Left lobe of liver (tissue), 2 donors: ENCODE measurements at places on chromosomes 2 and 18. TPM values are rescaled to one million over a fixed set of nuclear protein-coding genes. Genes with fewer than 3 reads are reported as not detected.

RAB6D gene
- total RNA-seq = not detected

GRCh38 chr2:222318712-222319585 is 20.2 kb upstream of the PAX3 start:
- no peak for DNase-seq

DNA sequence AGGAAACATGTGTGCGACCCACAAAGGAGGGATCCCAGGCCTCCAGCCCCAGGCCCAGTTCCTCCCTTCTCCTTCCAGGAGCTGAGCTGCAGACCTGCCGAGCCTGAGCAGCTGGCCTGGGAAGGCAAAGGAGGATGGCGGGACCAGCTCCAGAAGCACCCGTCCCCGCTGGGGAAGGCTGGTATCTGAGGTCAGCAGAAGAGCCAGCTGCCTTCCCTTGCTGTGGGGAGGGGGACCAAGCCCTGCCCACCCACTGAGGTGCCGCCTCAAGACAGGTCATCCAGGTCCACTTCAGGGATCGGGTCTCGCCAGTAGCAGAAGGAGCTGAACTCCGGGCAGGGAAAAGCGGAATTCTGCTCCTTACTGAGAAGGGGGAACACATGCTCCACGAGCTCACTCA is 73.2 kb downstream of the EMILIN2 start:
- no peak for DNase-seq

GCA gene
- 7.3 TPM for total RNA-seq

- DNase-seq = no peak
These were observed 15.5 kb downstream of the LPIN2 start for GRCh38 chr18:2997429-2997828.

REG3A gene
- total RNA-seq = 0.45 TPM

DNA sequence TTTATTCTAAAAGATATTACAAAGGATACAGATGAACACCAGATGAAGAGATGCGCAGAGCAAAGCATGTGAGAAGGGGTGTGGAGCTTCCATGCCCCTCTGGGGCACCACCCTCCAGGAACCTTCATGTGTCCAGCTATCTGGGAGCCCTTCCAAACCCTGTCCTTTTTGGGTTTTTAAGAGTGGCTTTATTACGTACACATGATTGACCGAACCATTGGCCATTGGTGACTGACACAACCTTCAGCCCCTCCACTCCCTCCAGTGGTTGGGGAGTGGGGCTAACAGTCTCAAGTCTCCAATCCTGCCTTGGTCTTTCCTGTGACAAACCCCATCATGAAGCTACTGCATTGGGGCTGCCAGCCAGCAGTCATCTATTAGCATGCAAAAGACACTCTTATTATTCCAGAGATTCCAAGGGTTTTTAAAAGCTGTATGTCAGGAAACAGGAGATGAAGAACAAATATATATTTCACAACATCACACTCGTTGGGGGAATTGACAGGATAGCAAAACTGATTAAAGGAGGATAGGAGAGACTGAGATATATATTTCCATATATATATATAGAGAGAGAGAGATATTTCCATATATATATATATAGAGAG is 19.4 kb downstream of the IL1B start:
- no peak for DNase-seq

DNA sequence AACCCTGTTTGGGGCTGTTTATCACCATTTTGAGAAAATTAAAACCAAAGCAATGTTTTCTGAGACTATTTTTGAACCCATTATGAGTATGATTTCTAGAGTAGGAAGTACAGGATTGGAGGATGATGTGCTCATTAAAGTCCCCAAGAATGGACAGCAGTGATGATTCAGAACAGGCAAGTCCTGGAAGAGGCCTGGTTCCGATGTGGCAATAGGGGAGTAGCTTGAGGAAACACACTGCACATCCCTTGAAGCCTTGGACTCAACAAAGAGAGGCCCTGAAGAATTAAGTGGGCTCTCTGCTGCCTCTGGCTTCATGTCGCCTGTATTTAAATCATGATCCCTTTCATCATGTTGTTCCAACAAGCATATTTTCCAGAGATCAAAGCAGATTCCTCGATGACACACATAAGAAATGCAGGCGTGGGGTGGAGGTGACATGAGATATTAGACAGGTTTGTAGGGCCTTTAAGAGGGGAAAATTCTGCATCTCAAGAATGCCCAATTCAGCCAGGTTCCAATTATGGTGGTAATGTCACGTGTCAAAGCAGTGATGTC is 242.2 kb downstream of the FHOD3 start:
- DNase-seq = no peak

SLC19A3 gene
- 14.6 TPM for total RNA-seq

DNA sequence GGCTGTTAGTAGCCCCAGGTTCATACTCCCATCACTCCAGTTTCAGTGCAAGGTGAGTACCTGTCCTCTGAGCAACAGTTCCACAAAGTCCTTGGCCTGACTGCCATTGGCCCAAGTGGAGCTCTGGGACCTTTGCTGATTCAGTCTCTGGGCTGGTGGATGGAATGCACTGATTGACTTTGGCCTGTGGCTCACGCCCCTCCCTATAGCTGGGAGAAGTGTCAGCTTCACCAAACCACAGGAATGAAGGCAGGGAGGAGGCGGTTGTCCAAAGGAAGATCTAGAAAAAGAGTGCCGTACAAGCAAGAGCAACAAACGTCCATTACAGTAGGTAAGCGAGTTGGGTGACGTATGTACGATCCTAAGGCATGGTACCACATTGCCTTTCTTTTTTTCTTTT is 34.0 kb downstream of the QPCT start:
- DNase-seq = no peak

- DNase-seq = no peak
These were observed 325.3 kb upstream of the HNMT start for GRCh38 chr2:137638932-137639331.

DNA sequence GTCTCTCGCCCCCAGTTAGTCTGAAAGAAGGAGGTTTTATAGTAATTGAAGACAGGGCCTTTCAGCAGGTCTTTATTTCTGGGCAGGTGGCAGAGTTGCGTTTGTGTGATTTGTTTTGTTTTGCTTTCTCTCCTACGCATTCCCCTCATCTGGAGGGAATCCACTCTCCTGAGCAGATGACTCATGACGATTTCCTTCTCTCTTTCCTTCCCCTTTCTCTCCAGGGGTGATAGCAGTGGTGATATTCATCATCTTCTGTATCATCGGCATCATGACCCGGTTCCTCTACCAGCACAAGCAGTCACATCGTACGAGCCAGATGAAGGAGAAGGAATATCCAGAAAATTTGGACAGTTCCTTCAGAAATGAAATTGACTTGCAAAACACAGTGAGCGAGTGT is 888.8 kb downstream of the CNTNAP5 start:
- DNase-seq = no peak

- no peak for DNase-seq
These were observed 332.4 kb downstream of the BCL11A start for GRCh38 chr2:60221098-60221497.

DNA sequence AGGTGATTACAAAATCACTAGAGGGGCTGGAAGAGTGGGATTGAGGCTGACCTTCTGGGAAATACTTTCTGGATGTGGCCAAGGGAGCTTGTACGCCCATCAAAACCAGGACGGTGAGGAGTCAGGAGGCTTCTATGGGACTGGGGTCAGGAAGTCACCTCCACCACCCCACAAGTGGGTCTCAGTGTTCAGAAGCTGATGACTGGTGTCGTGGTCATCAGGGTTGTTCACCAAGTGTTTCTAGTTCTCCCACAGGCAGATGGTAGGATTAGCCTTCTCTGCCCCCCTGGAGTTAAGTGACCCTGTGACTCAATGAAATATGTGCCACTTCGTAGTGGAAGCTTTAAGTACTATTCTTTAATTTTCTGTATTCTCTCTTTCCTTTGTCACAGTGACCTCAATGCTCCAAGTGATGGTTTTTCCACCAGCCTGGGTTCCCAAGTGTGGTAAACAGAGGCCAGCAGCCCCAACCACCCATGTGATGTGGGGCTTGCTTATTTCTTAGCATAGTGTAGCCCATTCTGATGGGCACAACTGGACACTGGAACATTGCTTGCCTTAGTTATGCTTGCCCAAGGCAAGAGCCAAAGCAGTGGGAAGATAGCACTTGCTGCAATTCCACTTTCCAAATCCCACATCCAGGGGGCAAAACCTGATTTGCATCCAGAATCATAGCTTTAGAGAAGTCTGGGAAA is 258.8 kb downstream of the CYP26B1 start:
- DNase-seq = no peak

DNA sequence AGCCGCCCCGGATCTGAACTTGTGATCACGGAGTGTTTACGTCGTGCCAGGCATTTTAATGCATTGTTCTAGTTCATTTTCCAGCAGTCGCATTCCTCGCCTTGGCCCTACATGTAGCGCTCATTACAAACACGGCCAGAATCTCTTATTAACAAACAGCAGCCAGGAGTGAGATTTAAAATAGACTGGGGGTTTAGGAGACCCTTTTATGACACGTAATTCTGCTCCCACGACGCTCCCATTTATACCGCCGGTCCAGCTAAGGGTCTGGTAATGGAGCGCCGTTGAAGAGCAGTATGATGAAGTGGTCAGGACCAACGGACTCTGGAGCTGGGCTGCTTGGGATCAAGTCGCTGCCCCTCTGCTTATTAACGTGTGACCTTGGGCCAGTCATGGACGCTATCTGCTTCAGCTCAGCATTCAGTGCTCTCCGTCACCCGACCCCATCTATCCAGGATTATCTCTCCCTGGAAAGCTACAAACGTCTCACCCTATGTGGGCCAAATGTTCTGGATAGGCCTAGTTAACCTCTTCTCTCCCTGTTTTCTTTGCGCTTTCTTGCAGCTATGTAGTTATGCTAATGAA is 745 bp downstream of the MSH2 start:
- DNase-seq = no peak

DNA sequence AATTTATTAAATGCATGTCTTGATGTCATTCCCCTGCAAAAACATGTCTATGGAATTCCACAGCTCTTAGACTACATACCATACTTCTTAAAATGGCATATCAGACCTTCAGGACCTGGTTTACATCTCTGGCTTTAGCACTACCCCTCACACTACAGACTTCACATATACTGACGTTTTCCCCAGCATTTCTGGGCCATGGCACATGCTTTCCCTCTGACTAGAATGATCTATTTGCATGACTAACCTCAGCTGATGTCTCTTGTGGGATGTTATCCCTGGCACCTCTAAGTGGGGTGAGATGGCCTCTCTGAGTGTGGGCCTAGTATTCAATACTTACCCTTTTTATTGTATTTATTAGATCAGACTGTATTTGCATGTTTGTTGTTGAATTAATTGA is 381.6 kb downstream of the ERBB4 start:
- no peak for DNase-seq

DNA sequence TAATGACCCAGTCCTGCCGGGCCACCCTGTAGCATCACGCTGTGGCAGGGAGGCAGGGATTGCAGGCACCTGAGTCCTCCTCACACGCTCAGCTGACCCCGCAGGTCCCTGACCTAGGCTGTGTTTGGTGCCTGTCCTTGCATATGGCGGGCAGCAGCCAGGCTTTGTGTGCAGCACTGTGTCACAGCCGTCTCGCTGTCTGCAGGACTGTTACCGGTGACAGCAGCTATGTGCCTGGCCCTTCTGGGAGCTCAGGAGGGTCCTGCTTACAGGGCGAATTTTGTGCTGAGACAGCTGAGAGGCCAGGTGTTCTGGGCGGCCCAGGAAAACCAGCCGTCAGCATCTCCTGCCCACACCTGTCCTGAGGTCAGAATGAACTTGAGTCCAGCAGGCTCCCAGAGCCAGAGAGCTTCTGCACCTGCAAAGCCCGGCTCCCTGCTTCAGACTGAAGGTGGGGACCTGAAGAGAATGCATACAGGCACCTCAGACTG is 10.4 kb upstream of the ARID5A start:
- DNase-seq = no peak

DNA sequence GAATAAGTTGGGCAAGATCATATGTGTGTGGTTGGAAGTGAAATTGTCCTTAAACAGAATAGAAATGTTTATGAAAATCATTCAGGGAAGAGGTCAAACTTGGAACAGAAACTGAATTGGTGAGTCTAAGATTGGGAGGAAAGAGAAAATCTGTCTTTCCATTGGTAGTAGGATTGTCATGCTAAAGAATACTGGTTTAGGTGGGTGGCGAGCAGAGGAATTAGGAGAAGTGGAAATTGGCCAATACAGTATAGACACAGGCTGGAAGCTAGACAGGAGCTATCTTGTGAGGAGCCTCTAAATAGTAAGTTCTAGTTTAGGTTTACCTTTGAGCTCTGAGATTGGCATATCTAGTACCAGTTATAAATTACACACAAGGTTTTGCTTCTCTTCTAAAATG is 80.9 kb upstream of the KYNU start:
- DNase-seq = no peak

MC2R gene
- not detected for total RNA-seq

GRCh38 chr2:33933203-33933602 is 334.1 kb upstream of the FAM98A start:
- DNase-seq = no peak
